ENCODE measurements at places on chromosomes 1 and 21.

DNA sequence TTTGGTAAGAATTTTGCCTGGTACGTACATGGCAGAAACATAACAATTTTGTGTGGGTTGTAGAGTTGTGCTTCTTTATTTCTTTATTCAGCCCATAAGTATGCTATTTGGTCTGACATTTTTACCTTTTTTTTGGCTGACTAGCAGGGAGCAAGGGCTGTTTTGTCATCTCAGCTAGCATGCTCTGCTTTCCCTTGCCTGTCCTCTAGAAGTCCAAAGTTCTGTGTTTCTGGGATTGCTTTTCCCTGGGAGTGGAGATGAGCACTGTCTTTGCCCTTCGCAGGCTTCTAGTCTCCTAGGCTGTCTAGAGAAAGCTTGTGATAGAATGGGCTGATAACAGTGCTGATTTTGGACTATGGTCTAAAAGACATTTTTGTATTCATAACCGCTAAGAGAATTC, 7.5 kb downstream of the UCK2 start:
- DNase-seq, result no peak

GRCh38 chr1:224193319-224193966, 10.4 kb downstream of the DEGS1 start:
- no peak for DNase-seq

- DNase-seq, result peak; percentile 18
Measured at GRCh38 chr1:22861764-22862440, 110.8 kb downstream of the LACTBL1 start.

- no peak for DNase-seq
Measured at GRCh38 chr1:109827986-109828385, 64.3 kb upstream of the EPS8L3 start.

DNA sequence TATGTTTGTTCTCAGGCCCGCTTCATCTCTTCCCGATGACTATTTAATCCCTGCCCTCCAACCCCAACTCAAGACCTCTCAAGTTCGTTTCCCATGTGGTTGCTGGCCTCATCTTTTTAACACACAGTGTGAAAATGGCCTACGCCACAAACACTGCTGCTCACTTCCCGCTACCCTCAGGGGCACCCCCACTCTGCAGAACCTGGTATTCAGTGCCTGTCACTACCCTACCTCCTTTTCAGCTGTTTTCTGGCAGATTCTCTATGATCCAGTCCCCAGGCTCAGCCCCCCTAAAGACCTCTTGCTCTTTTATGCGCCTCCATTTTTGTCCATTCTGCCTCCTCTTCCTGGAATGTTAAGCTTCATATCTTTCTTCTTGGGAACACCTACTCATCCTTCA, 152.6 kb upstream of the C1orf174 start:
- no peak for DNase-seq

GRCh38 chr21:15018382-15018781, 46.4 kb downstream of the NRIP1 start:
- DNase-seq, result no peak

DNA sequence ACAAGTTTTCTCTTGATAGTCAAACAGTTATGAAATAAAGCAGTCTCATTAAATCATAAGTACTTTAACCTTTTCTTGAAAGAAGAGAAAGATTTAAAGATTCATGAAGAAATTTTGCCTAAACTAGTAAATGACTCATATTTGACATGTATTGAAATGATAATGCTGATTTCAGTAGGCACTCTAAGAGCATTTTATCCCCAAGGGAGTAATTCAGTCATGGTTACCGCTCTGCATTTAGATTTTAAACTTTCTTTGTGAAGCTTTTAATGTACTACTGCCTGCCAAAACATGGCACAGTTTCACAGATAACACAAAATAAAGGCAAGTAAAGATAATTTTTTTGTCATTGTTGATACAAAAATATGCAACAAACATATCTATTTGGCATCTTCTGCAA, 6.8 kb downstream of the USH2A start:
- DNase-seq, result no peak

- DNase-seq, result no peak
Measured at GRCh38 chr1:151992303-151993083, 1.2 kb downstream of the S100A10 start.
